CD4-positive, alpha-beta T cell treated with Interleukin-17A for 1 hour (primary cell): ENCODE measurements at places on chromosomes 12 and 14.

GRCh38 chr12:52009081-52009751 lies 2.5 kb downstream of the TAMALIN start:
- no peak for DNase-seq

- DNase-seq = no peak
Measured at GRCh38 chr12:105740369-105740768, 398.4 kb downstream of the NUAK1 start.

- DNase-seq = no peak
Measured at GRCh38 chr12:47160316-47161244, 80.8 kb upstream of the AMIGO2 start.

- DNase-seq = peak; percentile 68
Measured at GRCh38 chr14:65961004-65961403, 525.2 kb upstream of the CCDC196 start.

DNA sequence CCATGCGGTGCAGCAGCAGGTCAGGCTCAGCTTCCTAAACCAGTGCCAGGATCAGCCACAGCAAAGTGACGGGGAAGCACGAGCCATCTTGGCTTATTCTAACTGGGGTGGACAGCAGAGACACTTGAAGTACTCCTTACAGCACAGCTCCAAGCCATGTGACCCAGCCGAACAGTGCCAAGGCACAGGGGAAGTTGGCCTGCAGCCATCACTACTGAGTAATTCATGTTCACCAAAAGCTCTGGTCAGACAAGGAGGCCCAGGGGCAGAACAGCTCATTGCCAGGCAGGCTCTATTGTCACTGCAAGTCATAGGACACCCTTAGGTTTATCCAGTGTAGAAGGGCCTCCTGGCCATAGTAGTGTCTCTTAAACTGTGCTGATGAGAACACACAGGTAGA lies 23.4 kb upstream of the SLC35F4 start:
- DNase-seq = no peak

DNA sequence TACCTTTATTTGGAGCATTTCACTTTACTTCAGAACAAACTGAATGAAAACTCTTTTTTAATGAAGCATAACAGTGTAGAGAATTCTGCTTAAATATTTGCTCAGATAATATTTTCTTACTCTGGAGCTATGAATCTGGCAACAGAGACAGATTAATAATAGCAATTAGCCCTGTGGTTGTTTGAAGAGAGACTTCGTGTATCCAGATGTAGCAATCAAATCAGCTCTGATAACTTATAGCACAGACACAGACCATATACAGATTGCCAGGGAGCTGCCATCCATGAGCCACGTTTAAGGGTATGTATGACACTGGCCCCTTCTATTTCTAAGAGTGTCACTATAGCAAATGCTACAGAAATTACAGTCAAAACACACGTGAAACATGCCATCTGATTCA lies 146.6 kb downstream of the EXOC5 start:
- no peak for DNase-seq
